Retina (tissue), 1 donor: ENCODE measurements at places on chromosomes 12 and 14.
A peak's percentile ranks its signal among the peaks of the same experiment; 100 is the strongest.

DNA sequence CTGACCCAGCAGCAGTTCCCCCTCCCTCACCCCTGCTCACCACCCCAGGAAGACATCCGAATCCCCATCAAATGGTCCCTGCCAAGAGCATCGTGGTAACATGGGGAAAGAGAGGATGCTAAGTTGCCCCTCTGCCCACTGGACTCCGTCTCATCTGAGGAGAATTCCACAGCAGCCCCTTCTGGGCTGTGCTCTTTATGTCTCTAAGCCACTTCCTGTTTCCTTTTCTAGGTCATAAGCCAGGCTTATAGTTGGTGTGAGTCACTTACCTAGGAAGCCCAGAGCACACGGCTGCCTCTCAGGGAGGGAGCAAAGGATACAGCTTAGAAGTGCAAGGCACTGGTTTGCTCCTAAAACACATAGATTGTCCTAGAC lies 76.0 kb downstream of the VCPKMT start:
- DNase-seq = no peak

DNA sequence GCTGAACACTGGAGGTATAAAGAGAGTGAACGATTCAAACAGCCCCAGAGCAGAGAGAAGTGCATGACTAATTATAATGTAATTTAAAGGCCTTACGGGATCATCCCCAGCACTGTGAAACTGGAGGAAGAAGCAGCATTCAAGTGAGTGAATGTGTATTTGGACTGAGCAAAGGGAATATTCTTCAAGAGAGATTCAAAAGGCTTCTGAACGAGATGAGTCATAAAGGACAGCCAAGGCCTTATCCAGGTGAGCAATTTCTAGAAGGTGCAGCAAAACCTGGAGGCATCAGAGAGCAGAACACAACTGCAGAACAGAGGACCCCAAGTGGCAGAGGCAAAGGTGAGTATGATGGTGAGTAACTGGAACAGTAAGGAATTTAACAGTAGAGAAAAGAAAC lies 127.2 kb downstream of the BCAT1 start:
- no peak for DNase-seq

DNA sequence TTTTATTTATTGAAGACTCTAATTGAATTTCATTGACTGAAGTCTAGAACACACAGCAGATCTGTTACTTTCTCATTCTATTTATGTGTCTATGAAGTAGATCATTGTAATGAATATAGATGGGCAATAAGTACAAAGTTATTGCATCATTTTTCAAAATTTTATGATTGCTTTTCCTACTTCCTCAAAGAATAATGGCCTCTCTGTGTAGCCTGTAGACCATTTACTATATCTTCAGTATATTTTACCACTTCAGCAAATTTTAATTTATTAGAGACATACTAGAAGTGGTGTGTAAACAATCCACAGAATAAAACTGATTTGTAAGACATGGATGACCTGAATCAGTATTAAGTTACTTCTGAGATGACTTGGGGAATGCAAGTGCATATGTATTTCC lies 291.7 kb upstream of the FAR2 start:
- no peak for DNase-seq

- no peak for DNase-seq
Observed at GRCh38 chr12:4643747-4644146, 5.1 kb downstream of the AKAP3 start.

- peak; percentile 27 for DNase-seq
Observed at GRCh38 chr12:128055567-128055966, 211.4 kb upstream of the TMEM132C start.

DNA sequence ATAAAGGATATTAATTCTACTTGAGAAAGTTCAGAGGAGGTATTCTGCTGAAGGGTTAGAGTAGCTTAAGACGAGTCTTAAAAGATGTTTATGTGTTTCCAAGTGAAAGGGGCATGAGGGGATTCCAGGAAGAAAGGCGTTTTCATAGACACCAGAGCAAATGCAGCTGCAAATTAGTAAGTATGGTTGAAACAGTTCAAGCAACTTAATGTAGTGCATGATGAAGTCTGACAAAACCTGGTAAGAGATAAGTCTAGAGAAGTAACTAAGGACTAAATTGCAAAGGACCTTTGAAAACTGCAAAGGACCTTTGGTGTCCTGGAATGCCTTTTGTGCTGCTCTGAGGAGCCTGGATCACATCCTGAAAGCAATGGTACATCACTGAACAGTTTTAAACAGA lies 11.5 kb downstream of the LUM start:
- DNase-seq = no peak

- DNase-seq = no peak
Observed at GRCh38 chr14:80872645-80873044, 68.9 kb downstream of the CEP128 start.
